ENCODE measurements at places on chromosomes 6 and 20. TPM values are rescaled to one million over a fixed set of nuclear protein-coding genes. Genes with fewer than 3 reads are reported as not detected.
A peak's percentile ranks its signal among the peaks of the same experiment; 100 is the strongest.

- DNase-seq = no peak
- H3K27me3 ChIP-seq = no peaks in the 10 kb centered on the region
- no peaks in the 10 kb centered on the region for H3K36me3 ChIP-seq
- H3K4me3 ChIP-seq = no peak overlapping the region
- H3K27ac ChIP-seq = no peak overlapping the region
Observed at GRCh38 chr6:167113047-167113754, 9.7 kb upstream of the CCR6 start.

GRCh38 chr20:48926267-48926666, 4.8 kb downstream of the ARFGEF2 start:
- H3K27ac ChIP-seq = no peak overlapping the region
- no peaks in the 10 kb centered on the region for H3K27me3 ChIP-seq
- H3K4me3 ChIP-seq = no peak overlapping the region
- no peak for DNase-seq
- no peaks in the 10 kb centered on the region for H3K36me3 ChIP-seq
- peaks cover 15% of the 10 kb centered on the region for H3K4me1 ChIP-seq

Gene PTPRT
- total RNA-seq = under 0.01 TPM

- no peak for DNase-seq
- peak overlapping the region; percentile 68 for H3K27ac ChIP-seq
- peaks cover 11% of the 10 kb centered on the region for H3K36me3 ChIP-seq
- peaks cover 40% of the 10 kb centered on the region for H3K4me1 ChIP-seq
Observed at GRCh38 chr6:41578217-41579087, 32.3 kb downstream of the FOXP4 start.

GRCh38 chr6:108330806-108331205, 36.0 kb downstream of the AFG1L start:
- peaks cover 36% of the 10 kb centered on the region for H3K36me3 ChIP-seq
- DNase-seq = no peak
- no peak overlapping the region for H3K27ac ChIP-seq
- H3K27me3 ChIP-seq = no peaks in the 10 kb centered on the region
